ENCODE measurements at places on chromosomes 2 and 18. TPM values are rescaled to one million over a fixed set of nuclear protein-coding genes. Genes with fewer than 3 reads are reported as not detected.

Gene SYT4
- total RNA-seq: not detected

Gene DSG4
- not detected for total RNA-seq

Gene CREG2
- total RNA-seq: 0.62 TPM

Gene CPS1
- total RNA-seq: 50.7 TPM

Gene MARCHF4
- total RNA-seq: 6.9 TPM

Gene MROH2A
- total RNA-seq: 0.48 TPM

DNA sequence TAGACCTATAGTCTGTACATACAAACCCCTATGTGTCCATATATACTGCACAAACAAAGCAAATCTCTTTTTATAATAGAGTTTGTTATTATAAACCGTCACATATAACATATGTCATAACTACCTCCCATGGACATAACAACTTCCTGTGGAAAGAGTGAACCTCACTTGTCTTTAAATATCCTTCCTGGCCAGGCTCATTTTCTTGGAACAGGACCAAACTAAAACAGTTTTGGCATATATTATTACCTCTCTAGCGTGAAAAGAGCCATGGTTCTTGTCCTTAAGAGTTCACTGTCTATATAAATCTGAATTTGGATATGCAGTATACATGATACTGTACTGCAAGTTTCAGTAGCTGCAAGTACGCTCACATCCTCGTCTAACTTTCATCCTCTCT is 28.3 kb upstream of the DNAJC27 start:
- no peak for DNase-seq

- no peak for DNase-seq
Observed at GRCh38 chr2:166115589-166115988, 12.2 kb downstream of the SCN1A start.

GRCh38 chr2:199382091-199382490 is 75.6 kb downstream of the SATB2 start:
- no peak for DNase-seq

- no peak for DNase-seq
Observed at GRCh38 chr2:221245045-221245444, 327.1 kb downstream of the EPHA4 start.

- peak; percentile 96 for DNase-seq
Observed at GRCh38 chr18:27839141-27839540, 337.8 kb downstream of the CDH2 start.

GRCh38 chr2:13662055-13662454 is 945.3 kb downstream of the TRIB2 start:
- no peak for DNase-seq

DNA sequence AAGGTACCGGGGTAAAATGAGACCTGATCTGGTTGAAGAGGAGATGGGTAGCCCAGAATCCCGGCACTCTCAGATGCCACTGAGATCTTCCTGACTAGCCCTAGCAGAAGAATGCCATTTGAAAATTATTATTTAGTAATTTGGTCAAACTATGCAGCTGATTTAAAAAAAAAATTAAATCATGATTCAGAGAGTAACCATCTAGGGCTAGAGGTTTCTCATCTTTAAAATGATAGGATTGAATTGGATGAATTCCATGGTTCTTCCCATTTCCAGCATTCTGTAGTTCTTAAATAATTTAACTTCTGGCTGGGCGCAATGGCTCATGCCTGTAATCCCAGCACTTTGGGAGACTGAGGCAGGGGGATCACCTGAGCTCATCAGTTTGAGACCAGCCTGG is 106.1 kb downstream of the MYO1B start:
- no peak for DNase-seq

GRCh38 chr2:161824226-161824625 is 200.0 kb downstream of the SLC4A10 start:
- DNase-seq: no peak

DNA sequence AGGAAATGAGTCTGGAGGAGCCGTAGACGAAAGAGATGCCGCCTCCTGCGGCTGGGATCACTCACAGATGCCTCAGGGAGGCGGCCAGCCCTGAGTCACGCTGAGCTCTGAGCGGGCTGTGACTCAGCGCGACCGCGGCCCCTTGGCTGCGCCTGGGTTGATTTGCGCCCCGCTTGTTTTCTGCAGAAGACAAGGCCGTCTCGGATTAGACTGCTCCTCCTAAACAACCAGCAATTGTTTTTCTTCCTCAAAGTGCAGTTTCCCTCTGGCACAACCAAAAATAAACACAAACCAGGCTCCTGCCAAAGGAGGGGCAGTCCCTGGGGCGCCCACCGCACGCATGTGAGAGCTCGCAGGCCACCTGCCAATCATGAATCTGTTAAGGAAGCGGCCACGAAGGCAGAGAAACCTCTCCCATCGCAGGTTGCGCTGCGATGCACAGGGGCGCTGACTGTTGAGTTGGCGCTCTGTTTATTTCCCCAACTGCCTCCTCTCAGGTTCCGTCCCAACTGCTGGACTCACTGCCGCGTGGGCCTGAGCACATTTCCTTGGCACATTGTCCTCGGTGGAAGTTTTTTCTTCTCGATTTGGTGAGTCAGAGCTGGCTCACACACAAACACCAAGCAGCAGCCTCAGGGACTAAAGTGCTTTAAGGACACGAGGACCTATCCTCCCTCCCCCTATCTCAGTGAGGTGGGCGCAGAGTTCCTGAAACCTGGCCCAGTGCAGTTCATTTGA is 85.2 kb upstream of the NDUFV2 start:
- DNase-seq: peak; percentile 93

Data from A172 (cell line).